Panc1 (cell line): ENCODE measurements at places on chromosomes 7 and 10.

DNA sequence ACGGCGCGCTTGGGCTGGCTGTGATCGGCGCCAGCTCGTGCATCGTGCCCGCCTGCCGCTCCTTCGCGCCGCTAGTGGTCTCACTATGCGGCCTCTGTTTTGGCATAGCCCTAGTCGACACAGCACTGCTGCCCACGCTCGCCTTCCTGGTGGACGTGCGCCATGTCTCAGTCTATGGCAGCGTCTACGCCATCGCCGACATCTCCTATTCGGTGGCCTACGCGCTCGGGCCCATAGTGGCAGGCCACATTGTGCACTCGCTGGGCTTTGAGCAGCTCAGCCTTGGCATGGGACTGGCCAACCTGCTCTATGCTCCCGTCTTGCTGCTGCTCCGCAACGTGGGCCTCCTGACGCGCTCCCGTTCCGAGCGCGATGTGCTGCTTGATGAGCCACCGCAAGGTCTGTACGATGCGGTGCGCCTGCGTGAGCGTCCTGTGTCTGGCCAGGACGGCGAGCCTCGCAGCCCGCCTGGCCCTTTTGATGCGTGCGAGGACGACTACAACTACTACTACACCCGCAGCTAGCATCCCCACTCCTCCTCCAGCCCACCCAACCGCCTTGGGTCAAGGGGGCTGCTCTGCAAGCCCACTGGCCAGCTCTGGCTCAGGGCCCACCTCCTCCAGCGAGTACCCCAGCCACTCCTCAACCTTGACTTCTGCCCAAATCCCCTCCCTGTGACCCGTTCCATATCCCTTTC lies 1.9 kb downstream of the SLC18A3 start:
- DNase-seq, result no peak

DNA sequence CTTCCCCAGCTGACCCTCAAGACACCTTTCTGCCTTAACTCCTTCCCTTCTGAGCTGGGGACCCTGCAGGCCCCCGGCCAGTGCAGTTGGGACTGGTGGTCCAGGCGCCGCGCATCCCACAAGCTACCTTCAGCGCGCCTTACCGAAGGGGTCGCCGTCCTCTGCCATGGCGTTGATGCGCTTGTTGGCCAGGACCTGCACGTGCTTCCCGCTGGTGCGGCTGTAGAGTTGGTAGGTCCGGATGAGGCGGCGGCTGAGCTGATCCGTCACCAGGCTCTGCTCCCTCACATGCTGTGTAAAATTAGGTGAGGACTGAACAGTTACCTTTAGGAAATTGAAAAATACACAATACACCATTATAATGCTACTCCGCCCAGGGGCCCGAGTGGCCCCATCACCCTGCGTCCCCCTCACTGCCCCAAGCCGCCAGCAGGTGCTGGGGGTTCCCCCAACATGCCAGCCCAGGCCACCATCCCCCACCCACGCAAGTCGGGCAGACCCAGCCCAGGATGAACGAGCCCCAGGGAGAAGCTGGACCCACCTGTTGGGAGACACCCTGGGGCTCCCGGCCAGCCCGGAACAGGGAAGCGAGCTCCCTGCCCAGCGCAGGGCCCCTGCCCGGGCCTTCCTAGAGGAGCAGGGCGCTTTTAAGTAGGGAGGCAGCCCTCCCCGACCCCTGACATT lies 1.2 kb downstream of the FGF8 start:
- no peak for DNase-seq

DNA sequence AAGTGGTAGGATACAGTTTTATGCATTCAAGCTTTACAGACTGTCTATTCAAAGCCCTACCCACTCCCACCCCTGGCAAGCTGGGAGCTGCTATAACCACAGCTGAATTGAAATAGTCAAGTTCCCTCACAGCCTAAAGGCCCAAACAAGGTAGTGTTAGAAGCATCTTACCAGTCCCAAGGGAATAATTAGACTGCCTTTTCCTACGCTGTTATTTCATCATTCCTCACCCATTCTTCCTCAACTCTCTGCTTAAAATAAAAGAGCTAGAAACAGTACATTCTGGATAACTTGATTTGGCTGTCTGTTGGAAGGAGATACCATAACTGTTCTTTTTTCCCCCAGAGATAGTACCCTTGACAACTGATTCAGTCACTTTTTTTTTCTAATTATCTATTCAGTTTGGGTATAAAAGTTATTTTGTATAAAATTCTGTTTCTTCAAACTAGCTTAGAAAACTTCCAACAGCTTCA lies 54.0 kb downstream of the RAPGEF5 start:
- no peak for DNase-seq

DNA sequence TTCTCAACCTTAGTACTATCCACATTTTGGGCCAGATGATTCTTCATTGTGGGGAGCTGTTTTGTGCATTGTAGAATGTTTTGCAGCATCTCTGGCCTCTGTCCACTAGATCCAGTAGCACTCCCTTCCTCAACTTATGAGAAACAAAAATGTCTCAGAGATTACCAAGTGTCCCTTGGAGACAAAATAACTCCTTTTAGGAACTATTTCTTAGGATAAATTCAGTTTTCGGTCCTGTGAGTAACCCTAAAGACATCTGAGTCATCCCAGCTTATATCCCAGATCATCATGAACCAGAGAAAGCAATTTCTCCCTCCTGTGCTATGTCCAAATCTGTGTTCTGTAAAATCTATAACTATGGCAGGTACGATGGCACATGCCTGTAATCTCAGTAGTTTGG lies 266.6 kb upstream of the PHYHIPL start:
- no peak for DNase-seq
